ENCODE measurements at places on chromosomes 1 and 21.

DNA sequence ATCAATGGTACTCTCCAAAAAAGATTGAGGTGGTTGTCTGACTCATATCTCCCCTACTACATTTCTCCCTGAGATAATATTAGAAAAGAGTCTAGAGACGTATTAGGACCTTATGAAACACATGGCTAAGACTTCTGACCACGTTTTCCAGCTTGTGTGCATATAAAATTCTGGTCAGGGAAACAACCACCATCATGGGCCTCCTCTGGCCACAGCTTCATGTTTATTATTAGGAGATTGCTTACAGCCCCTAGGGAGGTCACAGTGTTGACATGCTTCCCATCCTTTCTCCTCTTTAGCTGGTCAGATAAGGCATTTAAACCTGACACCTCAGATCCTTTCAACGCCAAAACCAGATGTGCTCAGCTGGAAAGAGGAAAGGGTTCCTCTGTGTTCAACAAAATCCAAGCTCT lies 620.2 kb downstream of the PLPP3 start:
- no peak for DNase-seq

DNA sequence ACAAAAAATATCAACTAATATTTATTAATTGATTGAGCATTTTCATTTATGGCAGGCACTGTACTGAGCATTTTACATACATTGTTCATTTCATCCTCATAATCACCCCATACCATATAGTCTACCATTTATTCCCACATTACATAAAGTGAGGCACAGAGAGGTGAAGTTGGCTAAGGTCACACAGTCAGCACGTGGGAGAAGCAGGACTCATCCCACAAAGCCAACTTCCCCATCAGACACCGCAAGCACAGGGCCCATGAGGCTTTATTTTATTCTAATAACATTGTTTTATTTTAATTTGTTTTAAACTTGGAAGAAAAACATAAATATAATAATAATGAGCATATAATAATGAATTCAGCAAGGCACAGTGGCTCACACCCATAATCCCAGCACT lies 43.1 kb upstream of the CAPZB start:
- no peak for DNase-seq

DNA sequence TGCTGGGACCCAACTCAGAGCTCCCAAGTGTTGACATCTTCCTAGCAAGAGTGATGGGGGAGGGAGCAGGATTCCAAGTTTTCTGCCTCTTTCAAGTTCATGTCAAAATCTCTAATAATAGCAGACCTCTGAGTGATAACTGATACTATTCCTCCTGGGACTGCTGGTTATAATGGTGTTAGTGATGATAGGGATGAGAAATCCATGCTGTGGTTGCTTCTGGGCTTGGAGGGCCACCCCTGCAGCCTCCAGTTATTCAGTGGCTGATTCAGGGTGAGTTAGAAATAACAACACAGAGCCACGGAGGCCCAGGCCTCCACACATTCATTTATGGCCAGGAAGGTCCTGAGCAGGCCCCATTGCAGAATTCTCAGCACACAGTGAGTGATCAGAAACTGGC lies 40.6 kb upstream of the ARTN start:
- DNase-seq: no peak

DNA sequence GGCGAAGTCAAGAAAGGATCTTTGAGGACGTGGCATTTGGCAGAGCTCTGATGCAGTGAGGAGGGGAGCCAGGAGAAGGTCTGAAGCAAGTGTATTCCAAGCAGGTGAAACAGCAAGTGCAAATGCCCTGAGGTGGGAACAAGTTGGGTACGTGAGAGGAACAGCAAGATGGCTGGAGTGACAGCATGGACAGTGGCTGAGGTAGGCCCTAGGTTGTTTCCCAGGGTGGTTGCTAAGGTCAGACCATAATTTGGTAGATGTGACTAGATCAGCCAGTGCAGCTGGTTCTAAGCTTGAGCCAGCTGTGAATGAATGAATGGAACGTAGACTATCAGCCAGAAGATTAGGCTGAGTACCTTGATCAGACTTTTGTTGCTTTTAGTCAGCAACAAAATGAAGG lies 37.5 kb upstream of the JUN start:
- DNase-seq: no peak

GRCh38 chr1:156592910-156593660 lies 1.5 kb downstream of the NAXE start:
- DNase-seq: no peak

GRCh38 chr1:101394041-101394440 lies 157.2 kb downstream of the S1PR1 start:
- no peak for DNase-seq

All from activated CD4-positive, alpha-beta T cell treated with anti-CD3 and anti-CD28 coated beads, Interleukin-2, amount 50 U/mL, for 48 hours (primary cell).